ENCODE measurements at places on chromosomes 1 and 21.

GRCh38 chr1:19036813-19037605 is 80.5 kb upstream of the IFFO2 start:
- DNase-seq: no peak

DNA sequence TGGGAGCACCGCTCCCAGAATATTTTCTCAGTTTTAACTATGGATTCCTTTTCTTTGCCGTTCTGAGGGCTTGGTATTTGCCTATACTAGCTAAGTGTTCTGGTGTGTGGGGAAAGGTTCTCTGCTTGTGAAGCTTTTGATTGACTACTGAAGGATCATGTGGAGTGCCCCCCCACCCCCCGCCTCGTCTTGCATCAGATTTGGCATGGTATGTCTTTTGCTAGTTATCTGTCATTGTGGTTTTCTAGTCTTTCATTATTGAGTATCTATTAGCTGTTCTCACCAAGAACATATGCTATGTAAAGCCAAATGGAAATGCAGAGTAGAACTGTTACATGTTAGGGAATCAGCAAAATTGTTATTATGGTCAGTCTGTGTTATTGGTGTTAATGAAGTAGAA is 58.3 kb downstream of the MACF1 start:
- DNase-seq: no peak

DNA sequence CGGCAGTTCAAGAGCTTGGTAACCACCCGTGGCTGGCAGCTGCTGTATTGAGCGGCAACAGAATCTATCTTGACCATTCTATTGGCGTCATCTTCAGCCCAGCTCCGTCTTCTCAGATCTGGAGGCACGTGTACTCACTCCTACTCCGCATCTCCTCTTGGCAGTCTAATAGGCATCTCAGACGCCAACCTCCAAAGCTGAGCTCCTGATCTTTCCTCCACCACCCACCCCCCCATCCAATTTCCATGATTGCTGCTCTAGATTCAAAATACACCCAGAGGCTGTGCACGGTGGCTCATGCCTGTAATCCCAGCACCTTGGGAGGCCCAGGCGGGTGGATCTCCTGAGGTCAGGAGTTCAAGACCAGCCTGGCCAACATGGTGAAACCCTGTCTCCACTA is 84.6 kb upstream of the CASZ1 start:
- DNase-seq: no peak

DNA sequence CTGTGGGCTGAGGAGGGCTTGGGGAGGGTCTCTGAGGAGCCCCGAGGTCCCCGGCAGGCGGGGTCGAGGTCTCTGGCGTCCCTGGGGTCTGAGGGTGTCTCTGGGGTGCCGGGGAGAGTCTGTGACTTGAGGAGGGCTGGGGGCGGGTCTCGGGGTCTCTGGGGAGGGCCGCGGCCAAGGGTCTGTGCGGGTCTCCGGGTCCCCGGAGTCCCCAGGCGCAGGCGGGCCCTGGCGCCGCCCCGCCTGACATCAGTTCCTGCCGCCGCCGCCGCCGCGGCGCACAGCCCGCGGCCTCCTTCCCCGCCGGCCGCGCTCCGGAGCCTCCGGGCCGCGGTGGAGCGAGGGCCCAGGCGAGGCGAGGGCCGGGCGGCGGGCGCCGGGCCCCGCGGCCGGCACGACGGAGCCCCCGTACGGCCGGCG is at the start of gene PLEKHM2:
PLEKHM2 (plus strand) TSS at position 279 of the 420 bp plus-strand sequence. CDS start 239 bp downstream, outside the sequence.
- peak; percentile 78 for DNase-seq

DNA sequence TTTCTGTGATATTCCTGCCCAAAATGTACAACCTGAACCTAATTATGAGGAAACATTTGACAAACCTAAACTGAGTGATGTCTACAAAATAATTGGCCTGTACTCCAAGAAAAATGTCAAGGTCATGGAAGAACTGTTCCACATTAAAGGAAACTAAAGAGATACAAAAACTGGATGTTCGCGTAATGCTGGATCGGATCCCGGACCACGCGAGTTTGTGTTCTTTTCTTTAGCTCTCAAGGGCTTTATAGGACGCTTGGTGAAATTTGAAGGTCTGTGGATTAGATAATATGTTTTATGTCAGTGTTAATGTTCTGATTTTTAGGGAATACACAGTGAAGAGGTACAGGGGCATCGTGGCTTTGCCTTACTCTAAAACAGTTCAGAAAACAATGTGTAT is 400.5 kb downstream of the CAMTA1 start:
- no peak for DNase-seq

GRCh38 chr1:75522389-75522788 is 88.5 kb downstream of the SLC44A5 start:
- no peak for DNase-seq

DNA sequence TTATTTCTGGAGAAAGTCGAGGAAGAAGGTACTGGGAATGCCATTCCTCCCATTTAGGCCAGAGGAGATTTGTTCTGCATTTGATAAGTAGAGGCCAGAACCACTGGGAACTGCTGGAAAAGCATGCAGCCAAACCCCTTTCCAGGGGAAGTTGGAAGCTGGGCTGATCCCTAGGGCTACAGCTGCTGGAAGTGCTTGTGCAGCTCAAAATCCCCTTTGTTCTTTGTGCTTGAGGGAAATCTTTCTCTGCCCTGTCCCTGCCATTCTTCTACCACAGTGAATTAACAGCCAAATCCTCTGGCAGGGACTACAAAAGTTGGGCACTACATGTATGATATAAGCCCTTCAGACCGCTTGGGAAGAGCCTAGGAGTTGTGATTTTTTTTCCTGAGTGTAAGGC is 734.1 kb downstream of the LRRIQ3 start:
- no peak for DNase-seq

- no peak for DNase-seq
Observed at GRCh38 chr1:26280333-26281042, 602 bp downstream of the SH3BGRL3 start.

DNA sequence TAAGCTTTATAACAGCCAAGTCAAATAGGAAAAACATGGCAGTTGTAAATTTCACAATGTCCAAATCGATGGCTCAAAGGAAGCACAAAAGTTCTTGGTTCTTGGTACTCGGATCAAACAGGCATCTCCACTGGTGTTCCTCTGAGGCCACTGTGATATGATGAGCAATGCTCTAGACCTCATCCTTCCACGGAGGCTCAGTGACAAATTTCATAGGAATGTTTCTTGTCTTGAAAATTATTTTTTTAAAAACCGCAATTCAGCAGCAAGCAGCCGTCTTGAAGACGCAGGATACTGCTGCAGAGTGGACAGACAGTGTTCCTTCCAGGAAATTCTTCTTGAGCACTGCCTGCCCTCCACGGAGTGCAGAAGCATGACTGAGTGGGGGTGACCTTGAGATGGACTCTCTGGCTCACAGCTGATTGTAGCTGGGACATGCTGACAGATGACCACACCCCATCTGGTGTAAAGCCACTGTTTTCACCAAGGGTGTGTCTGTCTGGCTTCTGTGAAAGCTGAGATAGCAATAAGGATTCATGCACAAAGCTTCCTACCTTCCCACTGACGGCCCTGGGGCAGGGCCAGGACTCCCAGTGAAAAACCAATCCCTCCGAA is 61.9 kb downstream of the TIAM1 start:
- DNase-seq: no peak

DNA sequence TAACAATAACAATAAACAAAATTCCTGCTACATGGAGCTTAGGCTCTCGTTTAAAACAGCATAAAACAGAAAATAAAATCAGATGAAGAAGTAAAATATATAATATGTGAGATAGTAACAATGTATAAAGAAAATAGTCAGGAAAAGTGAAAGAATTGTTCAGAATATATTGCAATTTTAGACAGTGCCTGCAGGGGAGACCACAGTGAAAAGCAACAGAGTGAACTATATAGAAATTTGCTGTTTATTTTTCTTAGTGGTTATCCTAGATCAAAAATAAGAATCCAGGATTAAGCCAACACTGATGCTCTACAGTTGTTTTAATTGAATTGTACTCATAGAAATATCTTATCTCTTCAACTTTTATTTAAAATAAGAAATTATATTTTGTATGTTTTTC is 1639.0 kb upstream of the B3GALT2 start:
- DNase-seq: no peak

DNA sequence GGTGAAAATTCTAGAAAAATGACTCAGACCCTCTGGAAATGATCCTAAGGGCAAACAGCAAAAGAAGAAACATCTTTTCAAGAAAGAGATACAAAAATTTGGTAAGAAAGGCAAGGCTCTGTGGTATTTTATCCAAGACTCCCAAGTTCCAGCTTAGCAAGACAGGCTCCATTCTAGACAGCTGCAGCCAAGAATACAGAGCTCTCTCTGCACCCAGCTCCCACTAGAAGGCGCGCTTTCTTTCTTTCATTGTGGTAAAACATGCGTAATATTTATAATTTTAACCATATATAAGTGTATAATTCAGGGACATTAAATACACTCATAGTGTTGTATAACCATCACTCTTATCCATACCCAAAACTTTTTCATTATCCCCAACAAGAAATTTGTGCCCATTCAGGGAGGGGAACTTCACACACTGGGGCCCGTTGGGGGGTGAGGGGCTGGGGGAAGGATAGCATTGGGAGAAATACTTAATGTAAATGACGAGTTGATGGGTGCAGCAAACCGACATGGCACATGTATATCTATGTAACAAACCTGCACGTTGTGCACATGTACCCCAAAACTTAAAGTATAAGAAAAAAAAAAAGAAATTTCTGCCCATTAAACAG is 2.2 kb upstream of the HFM1 start:
- no peak for DNase-seq
